Left ventricle myocardium inferior (tissue), 1 donor: ENCODE measurements at places on chromosomes 3 and 15. TPM values are rescaled to one million over a fixed set of nuclear protein-coding genes. Genes with fewer than 3 reads are reported as not detected.

DNA sequence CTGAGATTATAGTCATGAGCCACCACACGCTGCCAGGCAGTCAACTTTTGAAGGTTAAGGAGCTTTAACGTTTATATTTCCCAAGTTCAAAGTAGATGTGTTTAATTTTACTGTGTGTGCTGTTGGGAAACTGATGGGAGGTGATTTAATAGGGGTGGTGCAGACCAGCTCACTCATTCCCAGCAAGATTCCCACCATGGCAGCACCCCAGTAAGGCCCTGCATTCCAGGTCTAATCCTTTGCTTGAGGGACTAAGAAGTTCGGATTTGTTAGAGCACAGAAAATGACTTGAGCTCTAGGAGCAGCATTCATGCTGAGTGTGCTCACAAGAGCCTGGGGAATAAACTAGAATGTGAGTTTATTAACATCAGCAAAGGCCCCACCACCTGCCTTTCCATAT lies 25.2 kb downstream of the TSEN2 start:
- peaks cover 29% of the 10 kb centered on the region for H3K4me1 ChIP-seq
- no peak overlapping the region for H3K4me3 ChIP-seq
- no peak for DNase-seq

GRCh38 chr3:31581660-31582059 lies 48.9 kb downstream of the STT3B start:
- no peaks in the 10 kb centered on the region for H3K36me3 ChIP-seq
- H3K4me1 ChIP-seq: peaks cover 66% of the 10 kb centered on the region
- no peak for DNase-seq
- H3K27ac ChIP-seq: peak overlapping the region; percentile 86
- H3K4me3 ChIP-seq: peak overlapping the region; percentile 44

GNAT1 gene
- not detected for total RNA-seq

DNA sequence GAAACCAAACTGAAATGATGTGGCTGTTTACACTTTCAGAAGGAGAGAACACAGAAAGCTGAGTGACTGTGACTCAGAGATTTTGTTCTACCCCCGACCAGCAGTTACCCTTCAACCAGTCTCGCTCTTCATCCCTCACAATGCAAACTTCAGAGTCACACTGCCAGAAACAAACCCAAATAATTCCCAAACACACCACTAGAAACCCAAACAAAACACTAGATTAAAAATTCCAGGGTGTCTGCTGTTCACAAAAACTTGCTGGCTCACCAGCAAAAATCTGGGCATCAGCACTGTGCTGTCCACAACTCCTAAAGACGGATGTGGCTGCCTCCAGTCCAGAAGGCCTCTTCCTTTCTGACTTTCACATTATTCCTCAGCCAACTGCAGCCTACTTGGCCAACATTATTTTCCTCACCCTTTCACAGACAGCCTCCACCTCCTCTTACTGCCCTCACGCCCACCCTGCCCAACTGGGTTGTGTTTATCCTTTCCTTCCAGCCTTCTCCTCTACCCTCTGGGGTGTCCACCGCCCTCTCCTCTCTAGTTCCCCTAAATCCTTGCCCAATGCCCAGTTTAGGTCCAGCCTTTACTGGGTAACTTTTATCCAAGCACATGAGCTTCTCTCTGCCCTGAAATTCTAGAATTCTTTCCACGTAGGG lies 71.4 kb downstream of the MECOM start:
- no peak for DNase-seq
- H3K27me3 ChIP-seq: no peaks in the 10 kb centered on the region
- no peaks in the 10 kb centered on the region for H3K36me3 ChIP-seq
- peaks cover 11% of the 10 kb centered on the region for H3K4me1 ChIP-seq
- peak overlapping the region; percentile 41 for H3K27ac ChIP-seq

GRCh38 chr3:56655709-56656108 lies 27.4 kb downstream of the TASOR start:
- no peak overlapping the region for H3K27ac ChIP-seq
- no peak for DNase-seq
- H3K36me3 ChIP-seq: peaks cover 93% of the 10 kb centered on the region
- no peak overlapping the region for H3K4me3 ChIP-seq
- peaks cover 10% of the 10 kb centered on the region for H3K4me1 ChIP-seq
- H3K27me3 ChIP-seq: no peaks in the 10 kb centered on the region

GRCh38 chr3:86814321-86814720 lies 176.6 kb downstream of the VGLL3 start:
- H3K27ac ChIP-seq: no peak overlapping the region
- H3K36me3 ChIP-seq: no peaks in the 10 kb centered on the region
- DNase-seq: no peak
- no peaks in the 10 kb centered on the region for H3K27me3 ChIP-seq
- no peaks in the 10 kb centered on the region for H3K4me1 ChIP-seq

DNA sequence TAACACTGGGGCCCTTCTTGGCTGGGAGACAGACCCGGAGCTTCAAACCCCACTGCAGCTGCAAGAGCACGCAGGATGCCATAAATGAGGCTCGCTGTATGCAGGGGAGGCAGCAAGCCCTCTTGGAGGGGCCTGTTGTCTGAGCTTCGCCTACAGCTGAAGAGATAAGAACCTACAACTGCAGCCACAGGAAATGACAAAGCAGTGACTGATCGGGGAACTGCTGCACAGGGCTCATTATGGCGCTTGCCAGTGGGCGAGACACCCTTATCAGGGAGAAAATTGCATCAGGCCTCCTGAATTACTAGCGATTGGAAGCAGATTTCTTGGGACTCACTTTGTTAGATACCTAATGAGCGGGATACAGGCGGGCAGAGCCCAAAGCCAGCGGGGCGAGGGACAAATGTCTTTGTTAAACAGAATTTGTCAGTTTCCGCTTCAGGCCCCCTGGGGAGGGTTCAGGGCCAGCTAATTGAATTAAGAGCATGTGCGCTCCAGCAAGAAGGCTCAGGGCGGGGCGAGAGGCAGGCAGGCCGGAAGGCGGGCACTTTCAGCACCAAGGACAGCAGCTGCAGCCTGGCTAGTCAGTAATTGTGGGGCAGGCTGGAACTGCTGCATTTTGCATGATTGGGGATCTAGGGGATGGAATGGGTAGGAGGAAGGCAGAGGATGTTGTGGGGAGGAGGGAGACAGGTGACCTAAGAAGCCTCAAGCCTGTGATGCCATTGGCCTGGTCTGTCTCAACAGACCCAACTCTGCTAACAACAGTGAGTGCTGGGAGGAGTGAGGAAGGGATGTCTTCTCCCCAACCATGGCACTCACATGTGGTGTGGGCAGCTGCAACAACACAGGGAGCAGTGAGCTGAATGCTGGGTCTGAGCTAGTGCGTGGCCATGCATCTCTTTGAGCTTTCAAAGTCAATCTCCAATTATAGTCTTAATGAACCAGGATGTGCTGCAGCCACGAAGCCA lies 55.3 kb downstream of the CCDC33 start:
- H3K4me1 ChIP-seq: peaks cover 6% of the 10 kb centered on the region
- no peaks in the 10 kb centered on the region for H3K36me3 ChIP-seq
- H3K27me3 ChIP-seq: peaks cover 52% of the 10 kb centered on the region
- no peak overlapping the region for H3K27ac ChIP-seq

GRCh38 chr3:194107107-194107506 lies 28.8 kb upstream of the HES1 start:
- no peaks in the 10 kb centered on the region for H3K4me1 ChIP-seq
- H3K36me3 ChIP-seq: no peaks in the 10 kb centered on the region
- no peak overlapping the region for H3K4me3 ChIP-seq
